ENCODE measurements at places on chromosomes 4 and X. TPM values are rescaled to one million over a fixed set of nuclear protein-coding genes. Genes with fewer than 3 reads are reported as not detected.

Gene MAGEC1
- total RNA-seq, result not detected

Gene ATOH1
- total RNA-seq, result not detected

Gene C4orf36
- total RNA-seq, result not detected

Gene GYPE
- total RNA-seq, result 1.2 TPM

Gene NUP62CL
- 1.2 TPM for total RNA-seq

DNA sequence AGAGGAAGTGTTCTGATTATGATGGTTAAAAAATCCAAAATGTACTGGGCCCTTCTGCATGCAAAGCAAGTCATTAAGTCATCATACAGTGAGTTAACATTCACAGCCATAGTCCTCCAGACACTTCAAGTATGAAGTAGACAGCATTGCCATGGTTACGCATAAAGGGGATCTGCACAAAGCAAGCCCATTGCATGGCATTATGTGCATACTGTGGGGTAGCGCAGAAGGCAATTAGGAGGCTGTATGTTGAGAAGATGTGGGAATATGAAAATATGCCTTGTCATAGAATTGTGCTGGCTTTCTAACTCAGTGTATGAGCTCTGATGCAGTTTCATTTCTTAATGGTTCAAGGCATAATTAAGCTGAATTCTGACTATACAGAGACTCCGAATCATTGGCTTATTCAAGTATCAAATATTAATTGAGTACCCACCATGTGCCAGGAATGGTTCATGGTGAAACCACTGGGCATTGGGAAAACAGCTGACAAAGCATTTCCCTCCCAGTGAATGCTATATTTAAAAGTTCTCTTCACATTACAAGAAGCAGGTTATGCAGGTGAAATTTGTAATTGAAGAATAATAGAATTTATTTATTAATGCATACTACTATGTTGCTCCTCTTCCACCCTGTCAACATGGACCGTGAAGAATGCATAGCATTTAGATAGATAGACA lies 588.9 kb downstream of the ZNF674 start:
- H3K27me3 ChIP-seq, result no peaks in the 10 kb centered on the region
- H3K27ac ChIP-seq, result no peak overlapping the region
- H3K4me3 ChIP-seq, result no peak overlapping the region
- H3K4me1 ChIP-seq, result no peaks in the 10 kb centered on the region
- DNase-seq, result no peak
- no peaks in the 10 kb centered on the region for H3K36me3 ChIP-seq

DNA sequence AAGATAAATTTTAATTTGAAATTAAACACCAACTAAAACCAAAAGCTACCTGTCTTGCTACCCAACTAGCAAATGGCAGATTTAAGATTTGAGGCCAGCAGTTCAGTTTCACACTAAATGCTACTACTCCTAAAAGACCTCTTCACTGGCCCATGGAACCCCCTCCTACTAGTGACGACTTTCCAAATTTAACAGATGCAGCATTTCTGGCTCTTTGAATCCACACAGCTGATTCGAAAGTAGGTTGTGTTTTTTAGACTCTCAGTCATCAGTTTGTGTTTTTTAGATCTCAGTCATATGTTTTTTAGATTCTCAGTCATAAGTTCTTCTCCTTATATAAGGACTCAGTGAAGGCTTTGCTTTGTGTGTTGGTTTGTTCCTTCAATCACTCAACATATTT lies 11.1 kb upstream of the CC2D2A start:
- no peaks in the 10 kb centered on the region for H3K36me3 ChIP-seq
- DNase-seq, result no peak
- H3K27ac ChIP-seq, result no peak overlapping the region

GRCh38 chrX:72347366-72347765 lies 41.7 kb upstream of the CITED1 start:
- no peaks in the 10 kb centered on the region for H3K4me1 ChIP-seq
- no peak for DNase-seq
- peaks cover 2% of the 10 kb centered on the region for H3K36me3 ChIP-seq
- H3K4me3 ChIP-seq, result no peak overlapping the region

GRCh38 chrX:44974451-44974850 lies 101.5 kb downstream of the KDM6A start:
- H3K27ac ChIP-seq, result no peak overlapping the region
- no peak for DNase-seq
- H3K36me3 ChIP-seq, result no peaks in the 10 kb centered on the region
- H3K4me3 ChIP-seq, result no peak overlapping the region
- H3K4me1 ChIP-seq, result no peaks in the 10 kb centered on the region

GRCh38 chr4:128812442-128813235 lies 3.1 kb downstream of the JADE1 start:
- H3K4me3 ChIP-seq, result peak overlapping the region; percentile 86
- H3K27ac ChIP-seq, result peak overlapping the region; percentile 84
- no peaks in the 10 kb centered on the region for H3K27me3 ChIP-seq

DNA sequence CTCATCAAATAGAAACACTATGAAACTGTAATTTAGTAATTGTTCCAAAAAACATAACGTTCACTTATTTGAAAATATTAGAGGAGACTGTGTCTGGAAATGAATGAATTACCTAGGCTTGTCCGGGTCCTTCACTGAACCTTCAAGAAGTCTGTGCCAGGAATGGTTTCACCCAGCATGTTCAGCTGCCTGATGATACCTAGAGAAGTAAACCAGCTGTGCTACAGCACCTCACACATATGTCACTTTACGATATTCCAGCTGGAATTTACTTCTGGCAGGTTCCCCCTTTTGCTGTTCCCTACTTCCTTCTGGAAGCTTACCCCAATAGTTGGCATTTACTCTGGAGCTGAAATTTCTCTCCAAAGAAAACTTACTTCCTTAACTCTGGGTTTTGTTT lies 906.5 kb downstream of the FAT4 start:
- no peak overlapping the region for H3K4me3 ChIP-seq
- DNase-seq, result no peak
- H3K27ac ChIP-seq, result no peak overlapping the region
- H3K36me3 ChIP-seq, result no peaks in the 10 kb centered on the region

GRCh38 chr4:169399976-169400767 lies 129.4 kb upstream of the SH3RF1 start:
- H3K4me1 ChIP-seq, result no peaks in the 10 kb centered on the region
- H3K36me3 ChIP-seq, result peaks cover 2% of the 10 kb centered on the region
- DNase-seq, result no peak
- H3K27ac ChIP-seq, result no peak overlapping the region
- H3K27me3 ChIP-seq, result no peaks in the 10 kb centered on the region

DNA sequence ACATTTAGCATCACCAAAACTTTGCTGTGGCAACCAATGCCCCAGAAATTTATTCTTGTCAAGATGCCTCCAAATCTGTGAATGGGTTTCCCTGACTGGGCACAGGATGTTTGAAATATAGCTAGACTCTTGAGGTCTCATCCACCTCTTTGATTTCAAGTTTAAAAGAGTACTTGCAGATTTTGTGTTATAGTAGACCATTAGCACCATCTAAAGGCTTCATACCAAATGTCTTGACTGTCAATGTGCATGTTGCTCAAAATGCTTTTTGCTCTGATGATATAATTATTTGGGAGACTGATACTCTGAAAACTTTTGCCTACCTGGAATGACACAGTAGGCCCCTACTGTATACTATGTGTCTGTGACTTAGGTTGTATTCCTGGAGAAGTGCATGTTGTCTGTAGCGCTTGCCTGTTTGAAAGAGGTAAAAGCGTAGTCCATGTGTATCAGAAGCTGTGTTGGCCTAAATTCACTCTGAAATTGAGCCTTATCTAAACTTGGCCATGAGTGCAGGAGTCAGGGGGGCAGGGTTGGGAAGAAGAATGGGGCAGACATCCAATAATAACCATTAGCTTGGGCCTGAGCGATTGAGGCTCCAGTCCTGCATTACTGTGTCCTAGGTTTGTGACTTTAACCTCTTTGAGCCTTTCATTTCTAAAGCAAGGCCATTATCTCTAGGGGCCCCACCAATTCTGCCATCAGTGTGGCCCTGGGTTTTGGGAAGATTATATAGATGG lies 33.8 kb downstream of the NDP start:
- DNase-seq, result no peak
- no peaks in the 10 kb centered on the region for H3K4me1 ChIP-seq
- no peak overlapping the region for H3K27ac ChIP-seq
- H3K27me3 ChIP-seq, result no peaks in the 10 kb centered on the region

- no peak overlapping the region for H3K4me3 ChIP-seq
- no peaks in the 10 kb centered on the region for H3K4me1 ChIP-seq
- peaks cover 32% of the 10 kb centered on the region for H3K27me3 ChIP-seq
- H3K27ac ChIP-seq, result no peak overlapping the region
- no peak for DNase-seq
- H3K36me3 ChIP-seq, result no peaks in the 10 kb centered on the region
These were observed 5.9 kb downstream of the ATOH1 start for GRCh38 chr4:93834249-93835066.

Data from natural killer cell (primary cell).